ENCODE measurements at places on chromosomes 5 and 9.

- DNase-seq = no peak
Observed at GRCh38 chr5:126419102-126419501, 4.1 kb upstream of the GRAMD2B start.

- DNase-seq = no peak
Observed at GRCh38 chr9:72542917-72543316, 21.5 kb downstream of the TMC1 start.

- no peak for DNase-seq
Observed at GRCh38 chr5:110165366-110165765, 475.6 kb downstream of the MAN2A1 start.

DNA sequence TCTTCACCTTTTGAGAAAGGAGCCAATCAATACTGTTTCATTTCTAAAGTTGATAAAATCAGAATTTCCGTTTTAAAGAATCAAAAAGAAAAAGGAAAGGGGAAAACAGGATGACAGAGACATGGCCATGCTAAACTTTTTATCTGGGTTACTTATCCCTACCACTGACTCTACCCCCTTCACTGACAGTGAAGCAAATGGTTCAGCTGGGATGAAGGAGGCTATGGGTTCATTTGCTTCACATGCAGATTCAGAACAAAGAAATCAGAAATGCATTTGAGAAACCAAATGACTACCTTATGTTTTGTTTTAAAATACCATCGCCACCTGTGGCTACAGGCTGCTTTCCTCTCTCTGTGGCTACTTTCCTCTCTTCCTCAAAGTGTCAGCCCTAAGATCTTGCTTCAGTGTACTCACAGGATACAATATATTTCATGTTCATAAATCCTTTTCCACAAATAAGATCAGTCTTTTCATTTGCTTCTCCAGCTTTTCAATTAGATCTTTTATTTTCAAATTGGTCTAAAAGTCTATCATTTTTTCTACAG is 53.3 kb downstream of the LPAR1 start:
- no peak for DNase-seq

- peak; percentile 67 for DNase-seq
Observed at GRCh38 chr5:170597109-170597751, 93.4 kb downstream of the KCNIP1 start.

DNA sequence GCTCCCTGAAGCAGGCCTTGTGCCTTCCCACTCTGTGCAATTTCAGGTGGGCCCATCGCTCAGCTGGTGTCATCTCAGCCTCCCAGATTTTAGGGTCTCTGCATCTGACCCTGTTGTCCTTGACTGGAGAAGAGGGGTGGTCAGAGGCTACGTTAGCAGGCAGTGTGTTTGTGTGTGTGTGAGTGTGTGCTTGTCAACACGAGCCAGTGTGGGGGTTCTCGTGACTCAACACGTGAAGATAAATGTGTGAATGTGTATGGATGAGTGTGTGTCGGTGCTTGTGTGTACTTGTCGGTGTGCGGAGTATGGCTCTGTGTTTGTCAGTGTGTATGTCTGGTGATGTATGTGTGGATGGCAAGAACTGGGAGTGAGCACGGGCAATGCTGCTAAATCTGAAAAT is 142.6 kb upstream of the KLF4 start:
- no peak for DNase-seq

DNA sequence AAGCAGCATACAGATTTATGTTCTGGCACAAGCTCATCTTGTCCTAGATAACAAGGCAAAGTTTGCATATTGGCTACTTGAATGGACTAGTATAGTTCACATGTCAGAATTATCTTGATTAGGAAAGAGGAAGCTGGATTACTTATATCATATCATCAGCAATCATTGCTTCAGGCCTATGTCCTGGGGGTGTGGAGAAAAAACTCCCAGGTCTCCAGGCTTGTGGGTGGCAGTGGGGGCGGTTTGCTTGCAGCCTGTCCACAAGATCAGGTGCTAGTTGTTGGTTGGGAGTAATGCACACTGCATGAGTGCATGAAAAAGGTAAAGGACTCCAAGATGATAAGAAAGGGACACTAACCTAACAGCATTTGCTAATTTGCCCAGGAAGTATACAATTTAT is 326.4 kb upstream of the PDE4D start:
- no peak for DNase-seq

- DNase-seq = peak; percentile 33
Observed at GRCh38 chr9:118563677-118564076, 805.6 kb downstream of the BRINP1 start.

- no peak for DNase-seq
Observed at GRCh38 chr5:118243613-118244012, 744.7 kb downstream of the DTWD2 start.

DNA sequence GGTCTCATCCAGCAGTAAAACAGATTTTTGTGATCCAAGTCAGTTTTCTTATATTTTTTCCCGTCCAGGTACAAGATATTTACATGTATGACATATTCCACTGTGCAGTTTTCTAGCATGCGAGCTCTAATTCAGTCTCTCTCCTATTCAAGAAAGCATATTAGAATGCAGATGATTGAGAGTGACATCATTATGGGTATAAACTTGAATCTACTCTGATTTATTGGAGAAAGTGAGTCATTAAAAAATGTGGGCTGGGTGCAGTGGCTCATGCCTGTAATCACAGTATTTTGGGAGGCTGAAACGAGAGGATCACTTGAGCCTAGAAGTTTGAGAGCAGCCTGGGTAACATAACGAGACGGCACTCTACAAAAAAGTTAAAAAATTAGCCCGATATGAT is 6.2 kb downstream of the FER start:
- DNase-seq = no peak

GRCh38 chr5:162091336-162091735 is 23.8 kb downstream of the GABRG2 start:
- no peak for DNase-seq

DNA sequence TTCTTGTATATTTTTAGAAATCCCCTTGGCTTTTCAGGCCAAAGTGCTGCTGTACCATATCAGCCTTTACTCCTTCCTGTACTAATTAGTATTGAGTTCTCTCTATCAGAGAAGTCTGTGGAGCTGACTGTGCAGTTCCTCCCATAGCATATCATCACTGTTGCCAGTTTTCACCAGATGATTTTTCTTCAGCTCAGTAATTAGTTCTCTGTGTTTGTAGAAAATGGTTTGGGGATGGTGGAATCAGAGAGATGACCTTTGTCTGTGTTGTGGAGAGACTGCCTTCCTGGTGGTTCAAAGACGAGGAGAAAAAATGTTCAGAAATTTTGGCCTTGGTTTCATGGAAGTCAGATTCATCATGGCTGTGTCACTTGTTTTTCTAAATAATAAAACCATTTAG is 227.5 kb upstream of the ACTBL2 start:
- DNase-seq = no peak

DNA sequence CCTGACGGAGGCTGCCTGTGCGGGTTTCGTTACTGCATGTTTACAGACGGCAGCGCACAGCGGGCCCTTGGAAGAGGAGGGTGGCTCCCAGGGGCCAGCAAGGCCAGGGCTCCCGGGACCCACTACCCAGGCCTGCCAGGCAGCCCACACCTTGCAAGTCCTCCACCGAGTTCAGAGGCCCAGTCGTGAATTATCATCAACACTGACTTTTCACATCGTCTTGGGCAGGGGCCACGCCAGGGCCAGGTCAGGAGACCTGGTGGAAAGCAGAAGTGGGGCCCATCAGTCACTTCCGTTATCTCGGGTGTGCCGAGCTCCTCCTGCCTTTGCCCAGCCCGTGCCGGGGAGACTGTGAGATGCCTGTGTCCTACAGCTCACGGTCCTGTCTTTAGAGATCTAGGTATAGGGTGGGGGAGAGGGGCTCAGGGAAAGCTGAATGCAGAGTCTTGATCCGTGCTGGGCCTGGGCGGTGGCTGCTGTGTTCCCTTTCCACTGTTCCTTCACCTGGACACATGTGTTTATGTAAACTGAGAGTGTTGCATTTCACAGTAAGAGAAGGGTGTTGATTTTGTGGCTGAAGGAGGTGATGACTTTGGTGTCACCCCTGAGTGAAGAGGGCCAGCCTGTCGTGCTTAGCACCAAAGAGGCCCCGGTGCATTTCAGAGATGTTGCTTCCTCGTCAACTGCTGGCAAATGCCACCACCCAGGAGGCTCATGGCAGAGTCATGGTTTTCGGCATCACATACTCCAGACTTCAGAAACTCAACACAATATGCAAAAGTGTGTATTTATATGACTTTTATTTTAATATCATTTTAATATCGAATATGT is 175.2 kb downstream of the GAPVD1 start:
- no peak for DNase-seq

DNA sequence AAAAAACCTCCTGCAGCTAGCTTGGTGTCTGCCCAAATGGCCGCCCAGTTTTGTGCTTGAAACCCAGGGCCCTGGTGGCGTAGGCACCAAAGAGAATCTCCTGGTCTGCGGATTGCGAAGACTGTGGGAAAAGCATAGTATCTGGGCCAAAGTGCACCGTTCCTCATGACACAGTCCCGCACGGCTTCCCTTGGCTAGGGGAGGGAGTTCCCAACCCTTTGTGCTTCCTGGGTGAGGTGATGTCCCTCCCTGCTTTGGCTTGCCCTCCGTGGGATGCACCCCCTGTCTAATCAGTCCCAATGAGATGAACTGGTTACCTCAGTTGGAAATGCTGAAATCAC is 83.0 kb upstream of the JAK2 start:
- DNase-seq = no peak

DNA sequence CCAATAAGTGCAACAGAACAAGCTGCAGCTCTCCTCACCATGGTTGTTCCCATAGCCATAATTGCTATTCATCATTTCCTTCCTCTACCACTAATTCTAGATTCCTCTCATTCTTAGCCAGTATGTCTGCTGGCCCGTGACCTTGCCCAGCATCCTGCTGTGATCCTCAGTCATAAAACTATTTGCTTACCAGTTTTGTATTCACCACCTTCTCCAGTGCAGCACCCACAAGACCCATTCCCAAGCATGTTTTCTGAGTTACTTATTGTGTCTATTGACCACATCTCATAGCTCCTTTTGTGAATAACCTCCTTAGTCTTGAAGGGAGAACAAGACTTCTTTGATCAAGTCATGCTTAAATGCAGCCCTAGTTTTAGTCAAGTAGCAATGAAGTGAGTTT is 488.0 kb upstream of the CTNND2 start:
- DNase-seq = no peak

- no peak for DNase-seq
Observed at GRCh38 chr9:107213080-107213479, 70.0 kb upstream of the RAD23B start.

- no peak for DNase-seq
Observed at GRCh38 chr5:179975713-179976134, 68.0 kb upstream of the TBC1D9B start.

GRCh38 chr9:116342061-116342460 is 188.5 kb downstream of the PAPPA start:
- DNase-seq = no peak

- no peak for DNase-seq
Observed at GRCh38 chr9:36847781-36848673, 186.0 kb downstream of the PAX5 start.

- DNase-seq = no peak
Observed at GRCh38 chr5:2383698-2384065, 367.8 kb downstream of the IRX2 start.

DNA sequence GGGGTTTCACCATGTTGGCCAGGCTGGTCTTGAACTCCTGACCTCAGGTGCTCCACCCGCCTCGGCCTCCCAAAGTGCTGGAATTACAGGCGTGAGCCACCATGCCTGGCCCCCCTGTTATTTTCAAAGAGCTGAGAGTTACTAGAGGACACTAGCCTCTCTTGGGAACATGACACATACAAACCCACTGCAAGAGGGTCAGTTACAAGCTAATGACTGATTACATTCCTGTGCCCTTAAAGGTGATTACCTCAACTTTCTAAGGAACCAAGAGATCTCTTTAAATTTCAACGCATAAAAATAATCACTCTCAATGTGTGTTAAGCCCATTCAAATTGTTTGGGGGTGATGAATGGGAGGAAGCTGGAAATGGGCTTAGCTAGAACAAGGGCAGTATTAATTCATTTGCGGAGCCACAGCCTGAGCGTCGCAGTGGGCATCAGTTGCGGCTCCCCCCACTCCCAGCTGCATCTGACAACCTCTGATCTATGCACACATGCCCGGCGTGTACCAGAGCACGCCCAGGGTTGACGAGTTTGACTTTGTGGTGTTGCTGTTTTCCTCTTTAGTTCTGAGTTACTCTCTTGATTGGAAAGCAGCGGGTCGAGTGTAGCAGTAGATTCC is 146.9 kb downstream of the GOLPH3 start:
- peak; percentile 32 for DNase-seq

DNA sequence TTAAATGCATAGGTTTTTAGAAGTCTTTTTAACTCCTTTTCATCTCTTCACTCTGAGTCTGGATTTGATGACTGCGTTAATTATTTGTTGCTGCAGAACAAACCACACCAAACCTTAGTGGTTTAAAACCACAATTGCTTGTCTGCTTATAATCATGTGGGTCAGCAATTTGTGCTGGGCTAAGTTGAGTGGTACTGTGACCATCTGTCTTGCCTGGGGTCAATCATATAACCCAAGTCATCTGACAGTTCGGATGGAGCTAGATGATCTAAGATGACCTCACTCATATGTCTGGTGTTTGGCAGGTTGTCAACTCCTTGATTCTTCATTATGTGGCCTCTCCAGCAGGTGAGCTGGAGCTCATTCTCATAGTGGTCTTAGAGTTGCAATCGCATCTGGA is 219.1 kb upstream of the ELAVL2 start:
- DNase-seq = no peak

DNA sequence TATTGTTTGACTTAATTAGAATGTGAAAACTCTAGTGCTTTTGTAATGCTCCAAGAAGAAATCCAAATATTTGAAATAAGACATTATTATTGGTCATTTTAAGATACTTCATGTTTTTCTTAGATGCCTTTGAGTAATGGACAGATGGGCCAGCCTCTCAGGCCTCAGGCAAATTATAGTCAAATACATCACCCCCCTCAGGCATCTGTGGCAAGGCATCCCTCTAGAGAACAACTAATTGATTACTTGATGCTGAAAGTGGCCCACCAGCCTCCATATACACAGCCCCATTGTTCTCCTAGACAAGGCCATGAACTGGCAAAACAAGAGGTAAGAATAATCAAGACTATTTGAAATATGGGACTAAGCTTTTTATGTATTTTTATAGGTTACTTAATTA is 69.2 kb upstream of the SREK1 start:
- no peak for DNase-seq

GRCh38 chr5:135829681-135830383 is 4.6 kb upstream of the SLC25A48 start:
- DNase-seq = peak; percentile 71

GRCh38 chr9:89845321-89845720 is 240.5 kb downstream of the GADD45G start:
- DNase-seq = no peak

GRCh38 chr5:43425983-43426382 is 13.8 kb upstream of the CCL28 start:
- no peak for DNase-seq

- DNase-seq = no peak
Observed at GRCh38 chr5:99926463-99926862, 608.7 kb upstream of the FAM174A start.

- no peak for DNase-seq
Observed at GRCh38 chr9:93136011-93136440, 2.0 kb upstream of the NINJ1 start.
